Right hindlimb (tissue), 1 donor: ENCODE measurements at places on chromosomes 6 and 20.

GRCh38 chr6:170031684-170032121 lies 259.2 kb downstream of the DLL1 start:
- no peak for DNase-seq

- no peak for DNase-seq
Measured at GRCh38 chr20:48801197-48801596, 26.6 kb downstream of the PREX1 start.

DNA sequence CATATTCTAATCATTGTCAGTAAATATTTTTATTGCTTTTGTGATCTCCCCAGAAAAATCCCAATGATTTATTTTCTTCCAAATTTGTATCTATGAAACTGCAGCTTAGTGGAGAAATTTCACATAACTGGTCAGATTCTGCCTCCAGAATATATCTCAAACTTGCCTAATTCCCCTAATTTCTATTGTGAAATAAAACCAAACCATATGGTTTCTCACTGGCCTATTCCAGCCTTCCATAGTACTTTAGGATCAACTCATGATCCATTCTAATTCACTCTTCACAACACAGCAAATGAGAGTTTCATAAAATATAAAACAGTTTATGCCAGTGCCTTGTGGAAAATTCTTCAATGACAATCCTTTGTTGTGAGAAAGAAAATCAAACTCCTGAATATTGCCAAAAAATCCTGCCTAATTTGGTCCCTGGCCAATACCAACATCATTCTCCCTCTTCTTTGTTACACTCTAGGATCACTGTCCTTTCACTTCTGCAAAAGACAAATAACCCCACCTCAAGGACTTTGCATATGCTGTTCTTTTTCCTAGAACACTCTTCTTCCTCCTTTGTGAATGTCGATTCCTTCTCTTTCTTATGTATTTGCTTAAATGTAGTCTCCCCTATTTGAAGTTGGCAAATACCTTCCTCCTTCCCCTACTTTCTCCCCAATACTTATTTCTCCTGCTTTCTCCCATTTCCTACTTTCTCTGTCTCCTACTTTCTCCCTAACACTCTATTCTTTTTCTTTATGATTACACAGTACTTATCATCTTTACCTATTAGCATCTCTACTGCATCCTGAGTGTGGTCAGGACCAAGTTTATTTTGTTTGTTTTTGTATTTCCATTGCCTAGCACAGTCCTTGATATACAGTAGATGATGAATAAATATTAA lies 587.5 kb downstream of the RFPL4B start:
- no peak for DNase-seq

DNA sequence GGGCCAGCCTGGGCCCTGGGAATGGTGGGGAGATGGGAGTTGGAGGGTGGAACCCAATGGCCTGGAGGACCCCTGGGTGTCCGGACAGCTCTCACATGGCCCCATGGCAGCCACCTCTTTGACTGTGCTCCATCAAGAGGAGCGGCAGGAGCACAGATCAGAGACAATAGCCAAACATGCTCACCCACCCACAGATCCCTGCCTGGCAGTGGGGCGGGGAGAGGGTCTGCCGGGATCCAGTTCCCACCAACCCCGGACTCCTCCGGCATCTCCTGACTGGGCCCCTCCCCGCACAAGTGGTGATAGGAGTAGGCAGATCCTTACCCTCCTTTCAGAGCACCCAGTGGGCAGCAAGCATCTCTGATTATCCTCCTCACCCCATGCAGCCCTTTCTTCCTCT lies 31.9 kb upstream of the MRPS18A start:
- no peak for DNase-seq

DNA sequence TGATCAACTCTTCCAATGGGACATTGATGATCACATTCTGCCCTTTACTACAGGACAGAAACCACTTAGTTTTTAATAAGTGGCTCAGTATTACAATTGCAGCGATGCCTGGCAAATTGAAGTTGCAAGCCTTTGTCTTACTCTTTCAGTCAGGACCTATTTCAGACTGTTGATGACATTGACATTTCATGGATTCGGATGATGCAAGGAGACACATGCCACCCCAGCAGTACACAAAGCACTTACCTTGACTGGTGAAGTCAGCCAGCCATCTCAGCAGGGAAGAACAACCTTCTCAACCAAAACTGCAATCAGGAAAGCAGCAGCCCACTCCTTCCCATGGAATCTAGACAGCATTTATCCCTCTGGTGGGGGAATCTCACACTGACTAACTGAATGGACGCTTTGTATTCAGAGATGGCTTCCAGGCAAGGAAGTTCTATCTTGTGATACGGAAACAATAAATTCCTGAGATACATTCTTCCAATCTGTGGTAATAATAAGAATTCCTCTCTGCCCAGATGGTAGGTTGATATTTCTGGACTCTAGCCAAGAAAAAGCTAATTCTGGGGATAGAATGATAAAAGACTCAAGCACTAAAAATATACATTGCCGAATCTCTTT lies 24.8 kb downstream of the NFYA start:
- no peak for DNase-seq

- no peak for DNase-seq
Measured at GRCh38 chr6:42344756-42345155, 107.0 kb downstream of the TRERF1 start.

DNA sequence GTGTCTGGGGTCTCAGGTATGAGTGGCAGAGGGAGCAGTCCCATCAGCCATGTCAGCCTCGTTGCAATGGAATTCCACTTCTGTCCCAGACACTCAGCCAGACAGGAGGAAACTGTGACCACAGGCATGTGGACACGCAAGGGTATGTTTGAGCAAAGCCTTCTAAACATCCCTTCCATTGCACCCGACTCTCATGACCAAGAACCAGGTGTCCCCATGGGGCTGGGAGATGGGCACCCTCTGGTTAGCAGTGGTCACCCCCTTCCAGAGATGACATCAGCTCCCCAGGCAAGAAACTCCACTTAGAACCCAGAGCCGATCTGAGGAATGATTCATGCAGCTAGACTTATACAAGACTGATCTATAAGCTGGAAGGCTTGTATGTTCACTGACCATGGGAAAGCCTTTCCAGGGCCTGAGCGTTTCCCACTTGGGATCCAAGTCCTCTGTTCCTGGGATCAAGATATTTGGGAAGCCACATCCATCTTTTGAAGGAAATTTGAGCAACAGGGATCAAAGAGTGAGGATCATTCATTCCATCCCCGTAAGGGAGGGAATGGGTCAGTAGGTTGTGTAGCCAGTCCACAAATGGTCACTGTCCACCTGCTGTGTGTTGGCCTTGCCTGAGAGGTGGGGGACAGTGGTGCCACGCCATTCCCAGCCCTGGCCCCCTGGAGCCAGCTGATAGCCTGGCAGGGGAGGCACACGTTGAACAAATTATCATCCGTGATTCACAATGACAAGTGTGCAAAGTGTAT lies 3.9 kb upstream of the MRGBP start:
- DNase-seq = no peak

DNA sequence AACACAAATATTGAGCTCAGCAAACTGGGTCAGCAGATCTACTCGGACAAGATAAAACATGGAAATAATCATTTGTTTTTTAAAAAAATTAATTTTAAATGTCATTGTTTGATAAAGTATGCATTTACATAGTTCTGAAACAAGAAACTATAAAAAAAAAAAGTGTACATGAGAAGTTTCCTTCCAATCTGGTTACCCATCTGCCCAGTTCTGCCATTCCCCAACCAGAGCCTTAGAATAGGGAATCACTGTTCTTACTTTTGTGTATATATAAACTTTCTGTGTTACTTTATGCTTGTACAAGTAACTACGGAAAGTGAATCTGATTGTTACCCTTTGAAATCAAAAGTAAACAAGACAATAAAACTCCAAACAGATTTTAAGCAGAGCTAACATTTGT lies 791.4 kb downstream of the HACE1 start:
- DNase-seq = no peak

DNA sequence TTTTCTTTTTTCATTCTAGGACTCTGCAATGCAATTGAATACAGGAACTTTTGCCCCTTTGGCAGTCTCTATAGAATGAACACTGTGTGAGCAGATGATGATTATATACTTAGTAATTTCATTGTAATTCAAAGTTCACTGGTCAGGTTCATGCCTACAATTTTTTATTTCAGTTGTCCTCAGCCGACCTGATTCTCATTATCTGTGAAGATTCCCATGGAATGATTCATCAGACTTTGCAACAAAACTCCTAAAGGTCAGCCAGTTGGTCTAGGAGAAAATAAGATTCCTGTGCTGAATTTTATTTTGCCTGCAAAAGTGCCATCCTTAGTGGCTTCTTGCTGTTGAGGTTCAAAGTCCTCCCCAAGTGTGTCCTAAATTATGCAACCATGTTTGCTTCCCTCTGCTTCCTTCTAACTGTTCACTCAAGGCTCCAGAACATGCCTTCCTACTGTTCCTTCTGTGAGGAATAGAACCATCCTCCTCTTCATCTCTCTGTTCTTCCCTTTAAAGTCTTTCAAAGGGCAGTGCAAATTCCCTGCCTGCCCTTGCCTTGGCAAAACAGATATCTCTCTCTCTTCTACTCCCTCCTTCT lies 194.2 kb upstream of the CNR1 start:
- no peak for DNase-seq

DNA sequence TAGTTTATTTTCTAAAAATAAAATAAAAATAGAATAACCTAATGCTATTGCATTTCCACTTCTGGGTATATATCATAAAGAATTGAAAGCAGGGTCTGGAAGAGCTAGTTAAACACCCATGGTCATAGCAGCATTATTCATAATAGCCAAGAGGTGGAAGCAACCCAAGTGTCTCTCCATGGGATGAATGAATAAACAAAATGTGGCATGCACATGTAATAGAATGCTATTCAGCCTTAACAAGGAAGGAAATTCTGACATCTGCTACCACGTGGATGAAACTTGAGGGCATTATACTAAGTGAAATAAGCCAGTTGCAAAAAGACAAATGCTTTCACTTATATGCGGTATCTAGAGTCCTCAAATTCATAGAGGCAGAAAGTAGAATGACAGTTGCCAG lies 130.8 kb downstream of the TIAM2 start:
- no peak for DNase-seq

DNA sequence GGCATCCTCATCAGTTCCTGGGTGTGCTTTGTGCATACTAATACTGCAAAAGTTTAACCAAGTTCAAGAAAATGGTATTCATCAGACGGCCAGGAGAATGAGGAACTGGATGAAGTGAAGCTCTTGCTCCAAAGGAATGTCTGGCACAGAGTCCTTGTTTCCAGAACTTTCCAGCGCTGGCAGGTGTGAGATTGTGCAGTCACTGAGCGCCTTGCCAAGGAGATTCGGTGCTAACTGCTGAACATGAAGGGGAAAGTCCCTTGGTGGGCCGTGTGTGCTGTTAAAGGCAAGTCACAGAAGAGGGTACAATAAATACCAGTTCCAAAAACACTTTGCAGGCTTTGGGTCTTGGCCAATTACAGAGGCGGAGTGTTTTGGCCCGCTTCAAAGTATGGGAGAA lies 262.3 kb upstream of the SOX4 start:
- DNase-seq = peak; percentile 79

GRCh38 chr6:56279331-56280080 lies 32.1 kb upstream of the COL21A1 start:
- peak; percentile 30 for DNase-seq

- no peak for DNase-seq
Measured at GRCh38 chr6:56176741-56177140, 70.6 kb downstream of the COL21A1 start.

DNA sequence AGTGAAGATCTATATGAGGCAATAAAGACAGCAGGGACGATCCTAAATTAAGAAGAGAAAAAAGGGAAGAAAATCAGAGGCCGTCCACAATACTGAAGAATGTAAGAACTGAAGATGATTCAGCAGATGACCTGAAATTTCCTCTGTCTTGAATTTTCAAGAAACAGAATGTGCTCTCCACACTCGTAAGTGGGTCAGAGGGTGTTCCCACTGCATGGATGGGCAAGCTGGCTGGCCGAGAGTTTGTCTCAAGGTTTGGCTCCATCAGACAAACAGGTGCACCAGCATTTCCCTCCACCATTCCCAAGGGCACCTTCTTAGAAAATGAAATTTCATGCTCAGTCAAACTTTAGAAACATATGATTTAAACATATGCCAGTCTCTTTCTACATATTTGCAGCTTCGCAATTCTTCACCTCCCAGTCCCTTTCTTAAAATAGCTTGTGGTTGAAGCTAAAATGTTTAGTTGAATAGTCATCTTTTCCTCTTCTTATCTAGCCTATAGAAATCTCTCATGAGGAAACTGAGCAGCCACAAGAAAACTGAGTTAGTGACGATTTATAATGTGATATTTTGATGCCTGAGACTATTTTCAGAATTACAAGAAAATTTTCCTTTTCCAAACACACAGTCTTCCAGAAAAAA lies 576.4 kb downstream of the PRKN start:
- DNase-seq = peak; percentile 17
